ENCODE measurements at places on chromosomes 6 and 20.

DNA sequence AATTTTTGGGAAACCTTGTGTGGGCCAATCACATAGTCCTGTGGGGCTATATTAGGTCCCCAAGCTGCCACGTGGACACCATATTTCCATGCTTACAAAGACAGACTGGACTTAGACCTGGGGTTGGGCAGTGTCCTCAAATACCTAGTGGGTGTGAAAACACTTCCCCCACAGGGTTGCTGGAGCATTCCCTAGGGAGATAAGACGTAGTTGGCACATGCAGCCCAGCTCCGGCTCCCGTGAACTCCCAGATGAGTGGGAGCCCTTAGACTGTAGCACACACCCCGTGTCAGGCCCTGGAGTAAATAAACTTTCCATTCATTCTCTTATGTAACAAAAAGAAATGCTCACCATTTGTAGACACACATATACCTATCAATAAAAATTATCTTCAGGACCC lies 14.2 kb downstream of the KCNG1 start:
- no peak for DNase-seq

DNA sequence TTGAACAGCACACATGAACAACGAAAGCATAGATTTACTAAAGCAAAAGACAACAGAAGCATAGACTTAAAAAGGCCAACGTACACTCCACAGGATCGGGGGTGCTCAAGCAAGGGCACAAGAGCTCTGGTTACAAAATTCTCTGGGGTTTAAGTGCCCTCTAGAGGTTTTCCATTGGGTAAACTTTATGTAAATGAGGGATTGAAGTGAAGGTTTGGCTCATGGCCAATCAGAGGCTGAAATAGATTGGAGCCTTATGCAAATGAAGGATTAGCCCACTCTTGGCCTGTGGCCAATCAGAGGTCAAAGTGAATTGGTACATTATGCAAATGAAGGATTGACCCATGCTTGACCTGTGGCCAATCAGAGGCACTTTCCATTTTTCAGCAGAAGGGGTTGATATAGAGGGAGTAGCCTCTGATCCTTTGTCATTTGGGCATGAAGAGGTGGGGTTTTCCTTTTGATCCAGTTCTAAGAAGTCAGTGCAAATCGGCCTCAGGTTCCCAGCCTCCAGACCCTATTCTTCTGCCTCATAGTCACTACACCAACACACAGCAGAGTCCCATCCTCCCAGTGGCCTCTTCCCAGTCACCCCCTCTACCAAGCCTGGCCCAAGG lies 244.9 kb downstream of the THBS2 start:
- DNase-seq, result no peak

GRCh38 chr6:71745525-71745924 lies 140.8 kb upstream of the RIMS1 start:
- no peak for DNase-seq

GRCh38 chr6:113674075-113674474 lies 183.1 kb upstream of the MARCKS start:
- DNase-seq, result no peak

Data from stimulated activated CD4-positive, alpha-beta T cell treated with anti-CD3 and anti-CD28 coated beads, Interleukin-1b, Interleukin-23, amount 100 ng/mL, for 1 hour (primary cell).